NCI-H82 (cell line): ENCODE measurements at places on chromosomes 3 and 15.

DNA sequence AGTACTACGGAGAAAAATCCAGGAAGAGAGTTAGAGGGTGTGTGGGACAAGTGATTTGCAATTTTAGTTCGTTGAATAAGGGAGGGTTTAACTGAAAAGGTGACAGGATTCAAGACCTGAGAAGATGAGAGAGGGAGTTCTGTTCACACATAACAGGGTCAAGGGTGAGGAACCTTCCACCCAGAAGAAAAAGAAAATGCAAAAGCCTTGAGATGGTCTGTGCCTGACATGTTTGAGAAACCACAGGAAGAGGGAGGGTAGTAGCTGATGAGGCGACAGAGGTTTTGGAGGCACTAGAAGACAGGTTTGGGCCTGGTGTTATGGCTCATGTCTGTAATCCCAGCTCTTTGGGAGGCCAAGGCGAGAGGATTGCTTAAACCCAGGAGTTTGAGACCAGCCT is 591 bp upstream of the SLC25A20 start:
- no peak for DNase-seq

GRCh38 chr3:134214239-134214638 is 36.4 kb downstream of the RYK start:
- no peak for DNase-seq

- DNase-seq, result no peak
Measured at GRCh38 chr3:139317660-139318430, 26.0 kb upstream of the MRPS22 start.

DNA sequence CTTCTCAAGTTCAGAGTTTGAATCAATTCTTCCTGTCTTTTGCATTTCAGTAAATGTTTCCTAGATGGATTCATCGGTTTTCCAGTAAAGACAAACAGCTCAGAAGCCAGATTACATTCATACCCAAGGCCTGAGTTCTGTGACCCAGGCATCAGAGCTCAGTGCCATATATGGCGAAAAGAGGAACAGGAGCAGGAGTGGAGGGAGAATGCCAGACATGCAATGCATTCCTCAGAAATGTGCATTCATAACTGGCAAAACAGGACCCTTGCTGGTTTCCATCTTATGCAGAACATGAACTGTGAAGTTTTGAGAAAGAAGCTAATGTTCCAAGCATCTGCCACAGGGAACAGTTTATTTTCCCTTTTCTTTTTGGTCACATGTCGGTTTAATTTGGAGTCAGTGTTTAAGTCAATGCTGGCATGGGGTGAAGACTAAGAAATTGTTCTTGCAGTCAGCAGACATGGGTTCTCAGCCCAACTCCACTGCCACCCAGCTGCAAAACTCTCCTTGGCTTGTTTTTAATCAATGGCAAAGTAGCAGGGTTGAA is 116.5 kb downstream of the LPP start:
- DNase-seq, result no peak

DNA sequence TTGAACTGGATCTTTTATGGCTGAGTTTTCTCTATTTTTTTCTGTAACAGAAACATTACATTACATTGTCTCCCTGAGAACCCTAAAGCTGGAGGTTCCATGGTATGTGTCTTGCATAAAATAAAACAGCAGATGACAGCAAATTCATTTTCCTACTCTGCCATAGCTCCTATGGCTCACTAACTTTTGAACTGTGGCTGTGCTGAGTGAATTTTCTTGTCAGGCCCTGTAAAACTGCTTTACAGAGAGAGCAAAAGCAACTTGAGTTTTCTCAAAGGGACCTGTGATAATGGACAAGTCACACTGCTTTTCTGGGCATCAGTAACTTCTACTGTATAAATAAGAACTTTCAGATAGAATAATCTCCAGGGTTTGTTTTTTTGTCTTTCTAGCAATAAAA is 129.9 kb upstream of the TSC22D2 start:
- no peak for DNase-seq

GRCh38 chr3:133254716-133255115 is 145.1 kb upstream of the BFSP2 start:
- DNase-seq, result no peak

DNA sequence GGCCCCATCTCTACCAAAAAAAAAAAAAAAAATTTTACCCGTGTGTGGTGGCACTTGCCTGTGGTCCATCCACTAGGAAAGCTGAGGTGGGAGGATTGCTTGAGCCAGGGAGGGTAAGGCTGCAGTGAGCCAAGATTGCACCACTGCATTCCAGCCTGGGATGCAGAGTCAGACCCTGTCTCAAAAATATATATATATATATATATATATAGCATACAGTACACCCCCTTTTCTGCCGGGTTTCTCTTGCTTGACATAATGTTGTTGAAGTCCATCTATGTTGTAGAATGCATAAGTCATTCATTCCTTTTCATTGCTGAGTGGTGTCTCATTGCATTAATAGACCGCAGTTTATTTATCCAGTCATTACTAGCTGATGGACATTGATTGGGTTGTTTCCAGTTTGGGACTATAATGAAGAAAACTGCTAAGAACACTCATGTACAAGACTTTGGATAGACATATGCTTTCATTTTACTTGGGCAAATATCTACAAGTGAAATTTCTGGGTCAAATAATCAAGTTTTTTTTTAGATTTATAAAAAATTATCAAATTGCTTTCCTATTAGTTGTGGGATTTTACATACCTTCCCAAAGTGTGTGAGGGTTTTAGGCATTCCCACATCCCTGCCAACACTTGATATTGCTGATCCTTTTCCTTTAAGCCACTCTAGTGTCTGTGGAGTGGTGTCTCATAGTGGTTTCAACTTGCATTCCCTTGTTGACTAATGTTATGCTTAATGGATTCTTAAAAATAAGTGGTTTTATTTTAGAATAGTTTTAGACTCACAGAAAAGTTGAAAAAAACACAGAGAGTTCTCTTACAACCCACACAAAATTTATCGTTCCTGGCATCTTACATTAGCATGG is 2.1 kb upstream of the PRR20G start:
- DNase-seq, result peak; percentile 48

DNA sequence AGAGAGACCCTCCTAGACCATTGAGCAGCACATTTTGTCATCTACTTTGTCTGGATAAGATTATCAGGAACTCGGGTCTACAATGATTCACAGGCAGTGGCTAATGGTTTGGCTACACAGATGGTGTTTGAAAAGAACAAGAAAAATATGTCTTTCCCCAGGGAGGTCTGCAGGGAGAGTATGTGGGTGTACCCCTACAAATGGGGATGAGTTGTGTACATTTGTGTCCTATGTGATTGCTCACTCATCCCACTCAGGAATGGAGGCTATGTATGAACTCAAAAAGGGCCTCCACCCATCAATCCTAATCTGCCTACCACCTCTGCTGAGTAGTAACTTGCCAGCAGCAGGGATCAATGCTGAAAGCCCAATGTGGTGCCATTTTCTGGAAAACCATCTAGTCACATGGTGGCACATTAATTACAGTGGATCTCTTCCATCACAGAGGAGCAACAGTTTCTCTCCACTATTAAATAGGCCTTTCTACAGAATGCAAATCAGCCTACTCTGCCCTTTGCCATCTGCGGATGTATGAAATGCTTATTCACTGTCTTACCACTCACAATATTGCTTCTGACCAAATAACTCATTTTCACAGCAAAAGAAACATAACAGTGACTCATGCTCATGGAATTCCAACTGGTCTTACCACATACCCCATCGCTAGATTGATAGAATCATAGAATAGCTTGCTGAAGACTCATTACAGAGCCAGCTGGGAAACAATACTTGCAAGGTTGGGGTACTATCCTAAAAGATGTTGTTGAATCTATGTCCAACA is 48.3 kb upstream of the TRIM42 start:
- DNase-seq, result no peak

DNA sequence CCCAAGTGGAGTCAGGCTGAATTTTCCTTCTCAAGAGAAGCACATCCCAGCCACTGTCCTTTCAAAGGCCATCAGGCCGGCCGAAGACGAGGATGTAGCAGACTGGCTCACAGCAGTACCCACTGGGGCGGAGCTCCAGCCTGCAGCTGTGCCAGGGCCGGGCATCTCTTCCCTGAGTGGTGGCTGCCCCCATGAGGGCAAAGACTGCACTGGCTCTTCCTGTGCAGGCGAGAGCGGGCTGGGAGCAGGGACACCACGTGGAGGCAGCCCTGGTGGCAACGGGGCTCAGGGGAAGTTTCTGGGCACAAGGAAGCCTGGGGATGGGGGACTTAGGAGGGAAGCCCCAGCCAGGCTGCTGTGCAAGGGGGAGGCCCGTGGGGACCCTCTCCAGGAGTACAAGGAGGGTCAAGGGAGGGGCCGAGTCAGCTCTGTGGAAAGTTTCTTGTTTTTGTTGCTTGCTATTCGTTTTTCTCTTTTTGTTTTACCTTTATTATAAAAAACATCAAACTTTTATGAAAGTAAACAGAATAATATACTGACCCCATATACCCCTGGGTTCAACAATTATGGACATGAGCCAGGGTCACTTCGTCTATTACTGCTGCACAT is 66.1 kb downstream of the RPN1 start:
- DNase-seq, result peak; percentile 70

GRCh38 chr15:48244921-48245320 is 38.8 kb downstream of the SLC12A1 start:
- no peak for DNase-seq

GRCh38 chr3:32430900-32431299 is 39.2 kb downstream of the CMTM7 start:
- DNase-seq, result no peak

GRCh38 chr3:31278532-31278931 is 254.2 kb upstream of the STT3B start:
- no peak for DNase-seq

DNA sequence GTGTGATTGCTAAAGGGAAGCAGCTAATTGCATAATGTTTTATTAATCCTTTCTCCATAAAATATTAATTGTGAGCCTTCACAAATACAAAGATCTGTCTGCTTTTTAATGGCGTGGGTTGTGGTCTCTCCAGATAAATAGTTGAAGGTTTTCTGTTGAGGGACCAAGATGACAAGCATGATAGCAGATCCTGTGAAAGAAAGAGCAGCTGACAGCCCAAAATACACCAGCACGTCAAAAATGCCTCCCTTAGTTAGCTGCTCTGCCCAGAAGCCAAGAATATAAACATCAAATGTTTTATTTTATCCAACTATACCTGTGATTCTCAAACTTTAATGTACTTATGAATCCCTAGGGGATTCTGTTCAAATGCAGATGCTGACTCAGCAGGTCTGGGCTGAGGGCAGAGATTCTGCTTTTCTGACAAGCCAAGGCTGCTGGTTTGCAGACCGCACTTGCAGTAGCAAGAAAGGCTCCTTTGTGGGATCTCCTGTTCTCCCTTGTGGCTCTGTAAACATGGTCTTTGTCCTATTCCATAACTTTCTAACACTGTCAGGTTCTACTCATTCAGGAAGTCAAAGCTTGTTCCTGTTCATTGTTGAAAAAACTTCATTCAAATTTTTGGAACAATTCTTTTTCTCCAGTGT is 119.1 kb upstream of the SLC25A36 start:
- no peak for DNase-seq
